ENCODE measurements at places on chromosomes 3 and 15.

- no peak for DNase-seq
These were observed 2.1 kb downstream of the TNFAIP8L3 start for GRCh38 chr15:51092480-51093040.

DNA sequence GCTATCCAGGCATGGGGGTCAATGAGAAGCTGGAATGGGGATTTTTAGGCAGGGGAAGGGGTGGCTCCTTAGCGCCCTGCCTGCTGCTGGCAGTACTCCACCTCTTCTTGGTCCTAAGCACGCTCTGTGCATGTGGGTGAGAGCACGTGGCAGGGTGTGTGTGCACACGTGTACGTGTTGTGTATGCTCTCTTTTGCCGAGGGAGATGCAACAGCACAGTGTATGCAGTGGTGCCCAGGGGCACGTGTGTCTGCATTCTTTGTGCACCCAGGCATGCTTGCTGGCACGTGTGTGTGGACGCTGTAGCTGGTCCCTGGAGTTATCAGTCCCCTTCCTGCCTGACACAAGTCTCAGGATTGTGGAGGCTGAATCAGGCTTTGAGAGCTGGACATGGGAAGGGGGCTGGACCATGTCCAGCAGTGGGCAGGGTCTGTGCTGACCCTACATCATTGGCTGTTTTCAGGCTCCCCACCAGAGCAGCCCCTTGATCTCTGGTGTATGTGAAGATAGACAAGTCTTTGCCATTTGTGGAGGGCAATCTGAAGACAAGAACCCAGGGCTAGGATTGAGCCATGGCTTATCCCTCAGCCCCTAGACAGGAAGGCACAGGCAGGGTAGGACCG, 1.9 kb upstream of the CAMKV start:
- no peak for DNase-seq

DNA sequence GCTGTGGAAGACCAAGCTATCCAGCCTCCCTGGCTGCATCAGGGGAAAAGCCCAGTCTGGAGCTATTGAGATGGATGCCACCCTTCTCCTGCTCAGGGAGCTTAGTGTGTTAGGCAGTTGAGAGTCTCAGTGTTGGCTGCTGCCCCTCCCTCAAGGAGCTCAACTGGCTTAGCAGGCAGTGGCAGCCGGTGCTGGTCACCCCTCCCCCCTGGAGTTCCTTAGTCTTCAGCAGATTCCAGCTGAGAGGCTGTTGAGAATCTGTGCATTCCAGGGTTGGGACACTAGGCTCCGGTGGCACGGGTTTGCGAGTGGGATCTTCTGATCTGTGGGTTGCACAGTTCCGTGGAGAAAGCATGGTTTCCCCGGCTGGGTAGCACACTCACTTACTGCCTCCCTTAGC, 883.8 kb downstream of the NSUN3 start:
- no peak for DNase-seq

DNA sequence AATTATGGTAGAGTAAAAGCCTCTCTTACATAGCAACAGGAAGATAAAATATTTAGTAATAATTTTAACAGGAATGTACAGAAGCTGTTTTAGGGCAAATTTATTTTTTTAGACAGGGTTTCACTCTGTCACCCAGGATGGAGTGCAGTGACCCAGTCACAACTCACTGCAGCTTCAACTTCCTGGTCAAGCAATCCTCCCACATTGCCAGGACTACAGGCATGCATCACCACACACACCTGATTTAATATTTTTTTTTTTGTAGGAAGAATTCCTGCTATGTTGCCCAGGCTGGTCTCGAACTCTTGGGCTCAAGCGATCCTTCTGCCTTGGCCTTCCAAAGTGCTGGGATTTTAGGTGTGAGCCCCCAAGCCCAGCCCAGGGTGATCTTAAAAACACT, 61.1 kb downstream of the PCCB start:
- DNase-seq, result no peak

DNA sequence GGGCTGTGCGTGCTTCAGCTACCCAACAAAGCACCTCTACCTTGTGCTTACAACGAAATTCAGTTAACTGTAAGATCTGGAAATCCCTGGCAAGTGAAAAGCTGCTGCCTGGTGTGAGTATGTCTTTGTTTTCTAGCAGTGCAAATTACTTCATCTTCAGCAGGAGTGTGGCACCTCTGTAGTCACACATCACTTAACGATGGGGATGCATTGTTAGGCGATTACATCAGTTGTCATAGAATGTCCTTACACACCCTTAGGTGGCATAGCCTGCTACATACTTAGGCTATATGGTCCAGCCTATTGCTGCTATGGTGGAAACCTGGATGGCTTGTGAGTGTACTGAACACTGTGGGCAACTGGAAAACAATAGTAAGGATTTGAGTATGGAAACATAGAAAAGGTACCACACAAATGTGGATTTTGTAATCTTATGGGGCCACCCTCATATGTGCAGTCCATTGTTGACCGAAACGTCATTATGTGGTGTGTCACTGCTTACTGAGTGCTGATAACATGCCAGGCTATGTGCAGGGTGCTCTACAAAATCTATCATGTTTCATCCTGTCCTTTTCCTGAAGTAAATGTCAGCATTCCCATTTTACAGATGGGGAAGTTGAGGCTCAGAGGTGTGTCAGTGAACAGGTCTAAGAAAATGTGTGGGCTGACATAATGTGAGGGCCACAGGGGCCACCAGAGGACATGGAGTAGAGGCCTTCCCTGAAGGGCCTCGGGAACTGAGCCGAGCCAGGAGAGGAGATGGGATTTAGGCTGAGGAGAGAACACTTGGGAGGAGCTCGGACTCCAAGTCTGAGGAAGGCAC, 173.5 kb downstream of the VGLL4 start:
- DNase-seq, result no peak

- DNase-seq, result no peak
These were observed 69.2 kb upstream of the RPL32 start for GRCh38 chr3:12910356-12911099.

- DNase-seq, result no peak
These were observed 10.5 kb downstream of the IL17RD start for GRCh38 chr3:57154470-57155309.

- DNase-seq, result no peak
These were observed 36.3 kb downstream of the MESD start for GRCh38 chr15:80953001-80953952.

GRCh38 chr3:63497641-63498040, 154.8 kb upstream of the SNTN start:
- no peak for DNase-seq

DNA sequence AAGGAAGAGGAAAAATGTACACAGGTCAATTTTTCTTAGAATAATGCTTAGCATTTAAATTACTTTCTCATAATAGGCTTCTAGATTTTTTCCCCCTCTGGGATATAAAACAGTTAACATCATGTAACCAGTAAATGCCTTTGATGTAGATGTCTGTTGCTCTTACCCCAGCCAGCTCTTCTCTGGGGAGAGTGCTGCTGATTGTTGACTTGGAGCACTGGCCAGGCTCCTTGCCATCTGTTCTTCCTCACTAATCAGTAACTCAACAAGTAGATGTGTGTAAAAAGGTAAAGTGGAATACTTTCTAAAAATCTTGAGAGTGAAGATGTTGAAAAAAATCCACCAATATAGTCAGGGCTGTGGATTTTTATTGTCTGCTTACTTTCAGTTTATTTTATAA, 42.2 kb downstream of the RIOX2 start:
- DNase-seq, result no peak

DNA sequence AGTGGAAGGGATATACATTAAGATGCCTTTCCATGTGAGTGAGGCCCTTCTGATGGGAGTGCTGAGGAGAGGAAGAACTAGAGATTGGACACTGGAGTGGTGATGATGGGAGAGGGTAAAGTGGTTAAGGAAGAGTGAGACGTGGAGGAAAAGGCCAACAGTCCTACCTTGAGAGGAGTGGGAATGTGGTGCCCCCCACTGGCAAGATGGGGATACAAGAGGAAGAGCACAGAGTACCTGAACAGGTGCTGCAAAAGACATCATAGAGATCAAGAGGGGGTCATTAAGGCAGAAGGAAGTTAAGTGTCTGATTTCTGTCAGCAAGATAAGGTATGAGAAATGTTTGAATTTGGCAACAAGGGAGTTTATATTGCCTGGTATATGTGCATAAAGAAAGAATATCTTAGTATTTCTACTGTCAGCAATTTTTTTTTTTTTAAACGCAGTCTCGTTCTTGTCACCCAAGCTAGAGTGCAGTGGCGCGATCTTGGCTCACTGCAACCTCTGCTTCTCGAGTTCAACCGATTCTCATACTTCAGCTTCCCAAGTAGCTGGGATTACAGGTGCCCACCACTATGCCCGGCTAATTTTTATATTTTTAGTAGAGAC, 34.0 kb downstream of the ARIH2 start:
- DNase-seq, result peak; percentile 33

DNA sequence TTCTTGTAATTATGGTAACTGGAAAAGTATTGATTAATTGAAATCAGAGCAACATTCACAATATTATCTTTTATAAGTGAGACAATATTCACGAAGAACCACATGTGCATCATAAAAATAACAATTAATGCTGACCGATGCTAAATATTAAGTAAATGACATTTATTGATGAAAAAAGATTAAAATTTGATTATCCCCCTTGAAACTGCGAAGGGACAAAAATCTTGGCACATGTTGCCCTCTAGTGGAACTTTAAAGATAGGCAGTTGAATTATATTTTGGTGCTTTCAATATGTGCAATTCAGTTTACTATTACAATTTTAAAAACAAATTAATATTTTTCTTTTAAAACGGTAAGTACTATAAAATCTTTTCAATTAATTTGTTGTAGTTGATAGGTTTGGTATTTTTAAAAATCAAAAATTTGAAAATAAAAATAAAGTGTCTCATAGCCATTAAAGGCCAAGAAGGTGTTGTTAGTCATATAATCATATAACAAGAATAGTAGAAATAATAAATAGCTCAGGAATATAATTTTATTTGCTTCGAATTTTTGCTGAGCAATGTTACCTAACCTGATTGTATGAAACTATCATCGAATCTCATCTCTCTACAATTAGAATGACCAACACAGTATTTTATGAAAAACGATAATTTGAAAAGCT, 270.2 kb downstream of the ROBO1 start:
- no peak for DNase-seq

DNA sequence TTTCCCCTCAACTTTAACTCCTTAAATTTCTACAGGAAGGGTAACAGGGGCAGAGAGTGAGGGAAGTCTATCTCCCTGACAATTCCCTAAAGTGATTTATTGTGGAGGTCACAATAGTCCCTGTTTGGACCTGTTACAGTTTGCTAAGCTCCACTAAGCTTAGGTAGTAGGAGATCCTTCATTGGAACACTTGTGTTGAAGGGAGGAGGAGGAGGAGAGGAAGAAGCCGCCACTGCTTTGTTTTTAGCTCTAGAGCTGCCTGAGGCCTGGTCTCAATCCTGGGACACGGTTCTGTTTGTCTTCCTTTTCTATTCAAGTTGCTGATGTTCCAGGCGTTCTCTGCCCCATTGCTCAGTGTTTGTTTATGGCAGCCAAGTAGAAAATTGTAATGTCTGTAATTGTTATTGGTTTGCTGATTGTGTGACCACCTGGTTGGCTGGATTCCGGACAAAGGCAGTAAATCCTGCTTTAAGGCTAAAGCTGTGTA, 48.4 kb downstream of the HES1 start:
- no peak for DNase-seq

DNA sequence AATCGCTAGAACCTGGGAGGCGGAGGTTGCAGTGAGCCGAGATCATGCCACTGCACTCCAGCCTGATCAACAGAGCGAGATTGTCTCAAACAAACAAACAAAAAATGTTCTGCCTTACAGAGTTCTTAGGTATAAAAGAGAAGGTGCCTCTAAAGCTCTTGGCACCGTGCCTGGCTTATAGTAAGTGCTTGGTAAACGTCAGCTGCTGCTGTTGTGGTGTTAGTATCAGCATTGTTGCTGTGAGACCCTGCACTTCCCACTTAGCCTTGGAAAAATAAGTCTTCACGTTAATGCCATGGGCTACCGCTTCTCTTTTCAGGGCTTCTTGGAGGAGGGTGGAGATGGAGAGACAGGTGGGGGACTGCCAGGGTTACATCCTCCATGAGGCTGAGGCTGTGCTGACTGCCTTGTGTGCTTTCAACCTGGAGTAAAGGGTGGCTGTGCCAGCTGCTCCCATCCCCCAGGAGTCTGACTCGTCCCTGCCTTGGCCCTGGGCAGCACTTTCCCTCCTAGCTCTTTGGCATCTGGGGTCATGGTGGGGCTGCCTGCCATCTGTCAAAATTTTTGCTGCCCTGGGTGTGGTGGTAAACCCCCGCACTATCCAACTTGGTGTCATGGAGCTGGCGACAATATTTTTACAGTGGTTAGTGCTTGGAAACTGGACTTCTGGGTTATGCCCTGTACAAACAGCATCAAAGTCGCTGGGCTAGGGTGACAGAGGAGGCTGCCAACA, 17.8 kb downstream of the FLNB start:
- no peak for DNase-seq

DNA sequence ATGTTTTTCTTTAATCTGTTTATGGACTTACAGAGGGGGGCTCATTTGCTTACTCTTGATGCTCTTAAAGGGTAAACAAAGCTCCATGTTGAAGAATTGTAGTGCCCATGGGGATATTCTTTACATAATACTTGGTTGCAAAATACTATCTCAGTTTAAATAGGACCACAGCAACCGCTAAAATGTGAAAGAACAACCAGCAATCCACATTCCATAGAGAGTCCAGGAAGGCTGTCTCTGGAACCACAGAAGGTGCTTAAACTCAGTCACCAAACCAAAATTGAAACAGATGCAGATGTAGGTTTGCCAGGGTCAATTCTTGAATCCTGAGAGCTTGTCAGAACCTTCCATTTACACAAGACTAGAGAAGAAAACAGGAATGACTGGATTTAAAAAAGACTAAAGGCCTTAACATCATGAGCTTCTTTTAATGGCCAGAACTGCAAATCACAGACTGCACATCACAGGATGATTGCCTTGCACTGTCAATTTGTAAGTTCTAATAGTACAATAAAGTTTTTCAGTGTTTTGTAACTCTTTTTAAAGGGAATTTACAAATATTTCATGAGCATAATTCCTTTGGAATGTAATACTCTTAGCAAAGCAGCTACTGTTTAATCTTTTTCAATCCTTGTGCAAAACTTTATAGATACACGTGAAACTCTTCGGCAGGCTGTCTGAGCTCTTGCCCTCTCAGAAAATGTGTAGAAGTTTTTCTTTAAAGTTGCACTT, 661.6 kb downstream of the SI start:
- no peak for DNase-seq

GRCh38 chr15:47670365-47670764, 46.9 kb upstream of the SEMA6D start:
- no peak for DNase-seq

- DNase-seq, result no peak
These were observed 6.9 kb downstream of the XXYLT1 start for GRCh38 chr3:195263925-195264600.

DNA sequence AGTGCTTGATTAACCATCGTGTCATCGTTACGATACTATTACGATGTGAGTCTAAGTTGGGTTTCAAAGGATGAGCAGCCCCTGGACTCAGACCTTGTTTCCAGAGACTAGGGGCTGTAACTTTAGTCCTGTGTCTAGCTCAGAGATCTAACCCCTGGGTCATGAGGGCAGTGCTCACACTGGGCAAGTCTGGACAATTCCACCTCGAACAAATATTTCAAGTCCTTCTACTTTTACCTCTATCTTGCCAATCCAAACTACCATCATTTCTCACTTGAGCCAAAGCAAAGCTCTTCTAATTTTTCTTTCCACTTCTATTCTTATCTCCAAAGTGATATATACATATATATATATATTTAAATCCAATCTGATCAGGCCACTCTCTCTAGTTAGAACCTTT, 10.8 kb downstream of the ANAPC13 start:
- no peak for DNase-seq

- no peak for DNase-seq
These were observed 9.9 kb downstream of the RRP9 start for GRCh38 chr3:51931756-51932155.

GRCh38 chr3:192826214-192827006, 91.2 kb downstream of the MB21D2 start:
- DNase-seq, result no peak

GRCh38 chr3:181567311-181568075, 144.2 kb upstream of the SOX2 start:
- DNase-seq, result no peak
